ENCODE measurements at places on chromosomes 6 and 20.

GRCh38 chr20:8788831-8789230, 280.1 kb upstream of the PLCB4 start:
- peak; percentile 81 for DNase-seq

GRCh38 chr6:1993042-1993441, 252.4 kb downstream of the GMDS start:
- no peak for DNase-seq

DNA sequence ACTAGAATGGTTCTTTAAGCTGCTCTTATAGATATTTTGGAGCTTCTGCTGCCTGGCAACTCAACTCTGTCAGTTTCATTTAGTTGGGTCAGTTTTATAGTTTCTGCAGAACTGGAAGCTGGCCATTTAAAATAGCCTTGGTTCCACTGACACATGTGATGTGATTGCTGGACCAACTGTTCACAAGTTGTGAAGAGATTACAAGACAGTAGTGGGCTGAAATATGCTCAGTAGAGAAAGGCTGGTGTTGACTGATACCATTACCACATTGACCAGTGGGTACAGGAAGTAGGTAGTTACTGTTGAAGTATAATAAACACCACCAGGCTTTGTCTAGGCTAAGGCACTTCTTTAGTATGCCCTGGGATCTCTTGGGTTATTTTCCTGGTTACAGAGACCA, 39.0 kb downstream of the BCKDHB start:
- no peak for DNase-seq

DNA sequence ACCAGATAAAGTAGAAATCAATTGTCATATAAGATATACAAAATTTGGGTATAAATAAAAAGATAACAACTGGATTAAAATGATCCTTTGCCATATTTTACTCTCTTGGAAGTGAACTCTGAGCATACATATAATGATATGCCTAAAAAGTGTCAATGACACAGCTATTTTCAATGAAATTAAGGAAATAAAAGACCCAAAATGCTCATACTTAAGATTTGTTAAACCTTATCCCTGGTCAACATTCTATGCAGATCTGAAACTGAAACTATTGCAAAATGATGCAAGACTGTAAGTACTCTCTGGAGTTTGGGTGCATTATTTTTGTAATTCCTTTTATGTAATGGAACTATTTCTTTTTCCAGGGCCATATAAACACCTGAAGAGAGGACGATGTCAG, 119.0 kb upstream of the SGK1 start:
- peak; percentile 19 for DNase-seq

GRCh38 chr20:63172726-63173125, 43.2 kb downstream of the YTHDF1 start:
- no peak for DNase-seq

DNA sequence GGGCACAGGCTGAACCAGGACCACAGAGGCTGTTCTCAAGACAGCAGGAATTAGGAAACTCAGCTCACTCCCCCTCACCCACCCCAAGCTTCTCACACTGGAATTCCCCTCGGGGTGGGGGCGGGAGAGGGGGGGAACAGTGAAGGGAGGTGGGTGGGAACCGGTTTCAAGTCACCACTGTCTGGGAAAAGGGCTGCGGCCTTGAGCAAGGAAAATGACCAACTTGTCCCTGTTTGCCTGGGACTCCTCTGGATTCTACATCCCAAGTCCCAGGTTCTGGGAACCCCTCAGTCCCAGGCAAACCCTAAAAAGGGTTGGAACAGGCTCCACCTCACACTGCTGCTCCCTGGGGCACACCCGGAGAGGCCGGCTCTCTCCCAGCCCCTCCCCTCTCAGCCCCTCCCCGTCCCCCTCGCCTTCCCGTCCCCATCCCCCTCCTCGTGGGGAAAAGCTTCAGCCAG, 230.7 kb downstream of the TFAP2C start:
- peak; percentile 11 for DNase-seq

GRCh38 chr6:142300758-142301650, 803 bp upstream of the ADGRG6 start:
- peak; percentile 96 for DNase-seq

DNA sequence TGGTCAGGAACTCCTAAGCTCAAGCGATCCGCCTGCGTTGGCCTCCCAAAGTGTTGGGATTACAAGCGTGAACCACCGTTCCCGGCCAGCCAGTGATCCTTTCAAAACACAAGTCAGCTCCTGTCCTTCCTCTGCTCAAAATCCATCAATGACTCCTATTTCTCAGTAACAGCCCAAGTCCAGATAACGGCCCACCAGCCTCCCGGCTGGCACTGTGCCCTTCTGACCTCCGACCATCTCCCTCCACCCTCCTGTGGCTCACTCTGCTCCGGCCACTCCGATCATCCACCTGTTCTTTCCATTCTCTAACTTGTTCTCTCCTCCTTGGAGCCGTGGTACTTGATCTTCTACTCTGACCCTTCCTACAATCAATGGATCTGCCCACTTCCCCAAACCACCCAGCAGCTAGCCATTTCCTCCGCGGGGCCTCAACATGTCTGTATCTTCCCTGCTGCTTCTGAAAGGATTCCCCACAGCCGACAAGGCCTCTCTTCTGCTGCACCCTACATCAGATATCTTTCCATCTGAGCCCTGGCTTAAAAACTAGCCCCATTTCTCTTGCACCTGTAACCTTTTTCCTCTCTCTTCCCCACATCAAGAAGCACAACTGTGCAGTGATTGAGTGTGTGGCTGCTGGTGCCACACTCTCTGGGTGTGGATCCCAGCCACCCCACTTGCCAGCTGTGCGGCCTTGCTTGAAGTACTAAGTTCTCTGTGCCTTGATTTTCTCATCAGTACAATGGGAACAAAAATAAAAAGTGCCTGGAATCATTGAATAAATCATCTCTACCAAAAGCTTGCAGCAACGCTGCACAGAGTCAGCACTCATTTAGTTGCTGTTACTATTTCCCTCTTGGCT, 6.1 kb upstream of the ZMYND8 start:
- no peak for DNase-seq

DNA sequence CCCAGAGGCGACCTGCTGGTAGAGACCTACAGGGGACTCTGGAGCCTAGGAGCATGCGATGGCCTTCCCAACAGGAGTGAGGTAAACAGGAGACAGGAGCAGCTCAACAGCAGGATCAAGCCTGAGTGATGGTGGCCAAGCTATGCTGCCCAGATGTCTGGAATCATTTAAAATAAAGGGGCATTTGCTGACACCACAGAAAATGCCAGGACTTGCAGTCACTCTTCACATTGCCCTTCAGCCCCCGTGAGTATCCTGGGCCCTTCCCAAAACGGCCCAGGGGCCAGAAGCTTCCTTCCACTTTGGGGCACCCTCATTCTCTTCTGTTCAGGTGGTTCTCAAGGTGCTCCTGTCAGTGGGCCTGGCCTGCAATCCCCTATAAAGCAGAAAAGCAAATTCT, 23.2 kb downstream of the INSM1 start:
- no peak for DNase-seq

DNA sequence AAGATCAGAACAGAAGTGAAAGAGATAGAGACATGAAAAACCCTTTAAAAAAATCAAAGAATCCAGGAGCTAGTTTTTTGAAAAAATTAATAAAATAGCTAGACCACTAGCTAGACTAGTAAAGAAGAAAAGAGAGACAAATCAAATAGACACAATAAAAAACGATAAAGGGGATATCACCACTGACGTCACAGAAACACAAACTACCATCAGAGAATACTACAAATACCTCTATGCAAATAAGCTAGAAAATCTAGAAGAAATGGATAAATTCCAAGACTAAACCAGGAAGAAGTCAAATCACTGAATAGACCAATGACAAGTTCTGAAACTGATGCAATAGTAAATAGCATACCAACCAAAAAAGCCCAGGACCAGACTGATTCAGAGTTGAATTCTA, 29.6 kb upstream of the SENP6 start:
- no peak for DNase-seq

DNA sequence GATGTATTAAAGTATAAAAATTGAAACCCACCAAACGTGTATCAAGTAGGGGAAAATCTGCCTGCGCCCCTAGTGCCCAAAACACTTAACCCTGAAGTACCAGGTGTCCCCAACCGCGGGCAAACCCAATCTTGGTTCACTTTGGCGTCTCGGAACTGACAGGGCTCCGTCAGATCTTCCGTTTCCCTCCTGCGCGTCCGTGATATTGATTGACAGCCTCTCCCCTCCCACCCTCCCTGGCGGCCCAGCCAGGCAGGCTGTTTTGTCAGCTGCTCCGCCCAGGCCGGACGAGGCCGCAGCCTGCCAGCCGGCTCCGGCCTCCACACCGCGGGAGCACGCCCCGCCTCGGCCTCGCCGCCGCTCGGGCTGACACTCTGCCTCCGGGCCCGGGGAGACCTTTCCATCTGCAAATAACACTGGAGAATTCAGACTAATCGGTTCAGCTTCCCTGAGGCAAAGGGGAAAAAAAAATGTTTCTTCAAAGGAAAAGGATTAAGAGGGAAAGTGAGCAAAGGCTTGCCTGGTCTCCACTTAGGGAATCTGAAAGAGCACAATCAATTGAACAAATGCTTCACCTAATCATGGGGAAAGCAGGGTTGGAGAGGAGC, 234.9 kb upstream of the MCHR2 start:
- DNase-seq = peak; percentile 75

GRCh38 chr6:152723398-152723797, 25.7 kb downstream of the MYCT1 start:
- DNase-seq = no peak

- DNase-seq = no peak
Observed at GRCh38 chr20:45189861-45190260, 15.2 kb downstream of the PI3 start.

DNA sequence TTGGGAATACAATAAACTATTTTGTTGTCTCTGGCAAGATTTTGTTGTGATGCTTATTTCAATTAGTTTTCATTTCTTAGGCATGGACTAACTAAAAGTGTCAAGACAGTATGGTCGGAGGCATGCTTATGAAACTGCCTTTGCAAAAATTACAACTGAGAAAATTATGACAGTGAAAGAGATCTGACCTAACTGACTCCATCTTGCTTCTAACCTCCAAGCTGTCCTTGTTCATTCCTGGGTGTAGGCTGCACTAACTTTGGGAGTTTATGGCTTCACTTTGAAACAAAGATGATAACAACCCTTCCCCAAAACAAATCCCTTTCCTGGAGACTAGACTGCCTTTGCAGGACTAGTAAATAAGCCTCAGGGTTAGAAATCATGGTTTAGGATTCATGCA, 4.1 kb upstream of the SHLD1 start:
- no peak for DNase-seq

DNA sequence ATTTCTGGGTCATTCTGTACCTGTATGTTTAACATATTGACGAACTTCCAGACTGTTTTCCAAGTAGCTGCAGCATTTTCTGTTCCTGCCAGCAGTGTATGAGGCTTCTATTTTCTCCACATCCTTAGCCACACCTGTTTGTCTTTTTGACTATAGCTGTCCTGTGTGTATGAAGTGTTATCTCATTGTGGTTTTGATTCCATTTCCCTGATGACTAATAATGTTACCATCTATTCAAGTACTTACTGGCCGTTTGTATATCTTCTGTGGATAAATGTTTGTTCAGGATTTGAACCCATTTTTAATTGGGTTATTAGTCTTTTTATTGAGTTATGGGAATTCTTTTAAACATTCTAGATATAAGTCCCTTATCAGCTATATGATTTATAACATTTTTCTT, 95.2 kb downstream of the JAG1 start:
- DNase-seq = peak; percentile 27

GRCh38 chr6:80203283-80203682, 96.8 kb downstream of the BCKDHB start:
- no peak for DNase-seq

Data from small intestine (tissue), 16 donors.